ENCODE measurements at places on chromosomes 6 and 20.
A peak's percentile ranks its signal among the peaks of the same experiment; 100 is the strongest.

DNA sequence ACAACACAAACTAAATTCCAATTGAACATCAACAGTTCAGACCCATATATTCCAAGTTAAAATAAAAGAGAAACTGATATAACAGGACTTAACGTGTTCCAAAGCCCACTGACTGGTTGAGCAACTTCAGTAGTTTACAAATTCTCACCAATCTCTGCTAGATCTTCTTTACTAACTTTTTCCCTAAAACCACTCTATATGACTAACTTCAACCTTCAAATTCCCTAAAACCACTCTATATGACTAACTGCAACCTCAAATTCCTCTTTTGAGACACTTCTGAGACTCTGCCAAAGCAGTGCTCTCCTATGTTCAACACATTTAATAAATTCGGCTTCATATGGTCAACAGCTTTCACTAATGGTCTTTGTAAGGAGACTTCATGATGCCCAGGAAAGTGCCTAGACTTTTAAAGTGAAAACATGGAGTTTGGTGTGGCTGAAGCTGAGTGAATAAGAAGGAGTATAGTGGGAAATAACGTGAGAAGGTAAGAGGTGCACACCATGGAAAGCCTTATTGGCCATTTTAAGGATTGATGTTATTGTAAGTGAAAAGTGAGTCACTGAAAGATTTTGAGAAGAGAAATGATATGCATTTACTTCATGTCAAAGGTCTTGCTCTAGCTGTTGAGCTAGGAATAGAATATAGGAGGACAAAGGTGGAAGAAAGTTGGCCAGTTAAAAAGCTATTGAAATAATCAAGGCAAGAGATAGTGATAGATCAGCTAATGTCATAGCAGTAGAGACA is 134.0 kb upstream of the HCRTR2 start:
- no peak for DNase-seq

DNA sequence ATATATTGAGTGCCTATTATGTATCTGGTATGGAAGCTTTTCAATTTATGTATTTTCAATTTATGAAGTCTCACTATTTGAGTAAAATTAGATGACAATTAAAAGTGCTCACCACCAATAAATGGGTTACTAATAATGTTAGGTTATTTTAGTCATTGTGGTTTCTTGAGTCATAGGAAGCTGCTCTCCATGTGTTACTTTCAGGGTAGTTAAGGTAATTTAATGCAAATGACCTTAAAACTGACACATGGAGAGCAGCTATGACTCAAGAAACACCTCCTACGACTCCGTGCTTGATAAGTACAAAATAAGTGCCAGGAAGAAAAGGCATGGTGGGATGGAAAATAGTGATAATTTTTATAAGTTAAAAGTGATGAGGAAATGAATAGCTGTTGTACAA is 16.5 kb upstream of the TINAG start:
- no peak for DNase-seq

- DNase-seq: no peak
These were observed 105.6 kb downstream of the AIG1 start for GRCh38 chr6:143166247-143166695.

DNA sequence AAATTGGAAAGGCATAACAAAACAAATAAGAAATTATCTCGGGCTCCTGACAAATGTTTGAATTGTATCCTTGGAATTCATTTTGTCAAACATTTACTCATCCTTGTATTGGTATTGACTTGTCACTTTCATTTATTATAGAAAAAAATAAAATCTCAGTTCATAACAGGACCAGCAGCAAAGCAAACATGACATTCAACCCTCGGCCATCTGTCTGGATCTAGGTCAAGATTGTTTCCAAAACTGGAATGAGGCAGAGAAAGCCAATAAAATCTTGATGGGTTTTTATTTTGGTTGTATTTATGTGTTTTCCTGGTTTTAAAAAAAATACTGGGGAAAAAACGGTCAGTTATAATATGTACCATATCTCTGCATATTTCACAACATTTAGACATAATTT is 42.9 kb upstream of the FABP7 start:
- no peak for DNase-seq

- DNase-seq: no peak
These were observed 603.5 kb upstream of the CITED2 start for GRCh38 chr6:139977887-139978332.

DNA sequence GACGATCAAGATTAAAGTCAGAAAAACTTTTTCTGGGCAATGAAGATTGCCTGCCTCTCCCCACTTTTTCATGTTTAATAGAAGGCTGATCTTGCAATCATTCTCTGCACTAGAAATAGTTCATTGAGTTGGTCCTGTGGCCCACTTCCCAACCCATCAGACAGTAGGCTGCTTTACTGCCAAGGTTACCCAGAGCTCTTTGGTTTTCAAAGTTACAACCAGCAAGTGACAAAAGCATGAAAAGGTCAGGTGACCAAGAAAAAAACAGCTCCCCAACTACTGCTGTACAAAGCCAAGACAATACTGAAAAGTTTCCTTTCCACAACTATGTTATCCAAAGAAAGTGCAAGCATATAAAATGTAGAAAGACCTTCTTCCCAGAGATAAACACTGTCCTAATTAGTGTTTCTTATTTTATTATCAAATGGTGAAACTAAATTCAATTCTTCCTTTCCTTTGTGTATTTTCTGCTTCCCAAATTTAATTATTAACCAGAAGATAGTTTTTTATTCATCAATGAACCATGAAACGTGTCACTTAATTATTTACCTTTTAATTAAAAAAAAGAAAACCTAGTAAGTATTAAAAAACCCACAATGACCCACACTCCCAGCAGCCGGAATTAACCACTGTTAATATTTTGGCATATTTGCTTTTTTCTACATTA is 16.6 kb downstream of the DNAAF9 start:
- no peak for DNase-seq

- peak; percentile 5 for DNase-seq
These were observed 120.7 kb upstream of the ZFP64 start for GRCh38 chr20:52312132-52312729.

GRCh38 chr6:116666869-116667268 is 1.7 kb downstream of the ZUP1 start:
- DNase-seq: no peak

- no peak for DNase-seq
These were observed 6.5 kb downstream of the BMP5 start for GRCh38 chr6:55868771-55869479.

DNA sequence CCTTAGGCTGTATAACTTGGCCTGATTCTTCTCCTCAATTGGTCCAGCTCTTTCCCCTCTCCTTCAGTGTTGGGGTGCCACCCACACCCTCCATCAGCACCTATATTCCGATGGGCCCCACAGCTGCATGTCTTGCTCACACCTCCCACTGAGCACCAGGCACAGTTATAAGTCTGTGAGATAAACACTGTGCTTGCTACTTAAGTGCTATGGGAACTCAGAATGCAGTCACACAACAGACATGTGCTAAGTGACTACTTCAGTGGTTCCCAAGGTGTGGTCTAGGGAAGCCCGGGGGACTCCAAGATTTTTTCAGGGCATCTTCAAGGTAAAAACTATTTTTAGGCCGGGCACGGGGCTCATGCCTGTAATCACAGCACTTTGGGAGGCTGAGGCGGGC is 7.3 kb downstream of the ZC3H12D start:
- no peak for DNase-seq

- DNase-seq: no peak
These were observed 114.5 kb downstream of the RNGTT start for GRCh38 chr6:88848870-88849269.

DNA sequence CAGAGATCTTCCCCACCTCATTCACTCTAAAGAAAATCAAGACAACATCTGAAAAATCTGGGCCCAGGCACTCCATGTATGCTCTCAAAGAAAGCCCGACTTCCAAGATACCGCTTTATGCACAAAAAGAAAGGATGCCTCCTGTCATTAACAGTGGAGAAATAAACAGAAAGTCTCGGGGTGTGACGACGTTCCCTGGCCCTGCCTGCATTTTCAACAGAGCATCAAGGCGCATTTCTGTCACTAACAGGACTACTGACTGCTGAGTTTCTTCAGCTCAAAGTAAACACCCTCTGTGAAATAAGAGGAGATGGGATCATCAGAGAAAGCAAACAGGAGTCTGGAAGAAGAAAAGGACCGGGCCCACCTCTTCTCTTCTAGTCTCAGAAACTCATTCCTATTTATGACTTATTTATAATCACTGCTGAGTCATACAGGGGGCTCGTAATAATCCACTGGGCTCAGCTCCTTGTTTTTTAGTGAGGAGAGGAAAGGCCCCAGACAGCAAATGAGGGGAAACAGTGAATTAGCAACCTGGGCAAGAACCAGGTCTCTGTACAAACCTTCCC is 99.7 kb downstream of the ZMYND8 start:
- DNase-seq: no peak

GRCh38 chr6:107413966-107414645 is 45.3 kb downstream of the PDSS2 start:
- no peak for DNase-seq

GRCh38 chr6:100296810-100297544 is 167.7 kb downstream of the SIM1 start:
- no peak for DNase-seq
